ENCODE measurements at places on chromosomes 12 and 14.

DNA sequence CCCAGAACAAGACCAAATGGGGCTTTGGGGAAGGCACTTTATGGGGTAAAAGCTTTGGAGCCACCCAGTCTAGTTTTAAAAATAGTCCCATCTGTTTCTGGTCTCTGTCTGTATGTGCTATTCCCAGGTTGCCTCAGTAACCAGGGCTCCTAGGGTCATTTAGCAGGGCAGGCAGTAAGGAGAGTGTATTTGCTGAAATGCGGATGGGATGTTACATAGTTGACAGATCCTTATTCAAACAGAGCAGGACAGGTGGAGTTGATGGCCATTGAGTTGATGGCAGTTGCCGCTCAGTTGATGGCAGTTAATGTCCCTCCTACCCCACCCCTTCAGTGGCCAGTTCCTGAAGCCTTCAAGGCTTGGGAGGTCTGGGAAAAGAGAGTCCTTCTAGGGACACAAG lies 4.6 kb downstream of the ZC3H10 start:
- H3K4me3 ChIP-seq, result no peak overlapping the region
- H3K4me1 ChIP-seq, result peaks cover 69% of the 10 kb centered on the region
- no peak overlapping the region for H3K27ac ChIP-seq
- peaks cover 17% of the 10 kb centered on the region for H3K36me3 ChIP-seq
- H3K27me3 ChIP-seq, result peaks cover 1% of the 10 kb centered on the region

- H3K4me1 ChIP-seq, result no peaks in the 10 kb centered on the region
- no peak overlapping the region for H3K27ac ChIP-seq
- peaks cover 17% of the 10 kb centered on the region for H3K36me3 ChIP-seq
- H3K4me3 ChIP-seq, result no peak overlapping the region
Measured at GRCh38 chr14:60278350-60278749, 29.3 kb downstream of the PPM1A start.

GRCh38 chr12:94957006-94957405 lies 46.5 kb downstream of the NDUFA12 start:
- no peaks in the 10 kb centered on the region for H3K36me3 ChIP-seq
- no peak for DNase-seq
- peak overlapping the region; percentile 13 for H3K27ac ChIP-seq
- H3K27me3 ChIP-seq, result peaks cover 45% of the 10 kb centered on the region
- H3K4me1 ChIP-seq, result peaks cover 5% of the 10 kb centered on the region

DNA sequence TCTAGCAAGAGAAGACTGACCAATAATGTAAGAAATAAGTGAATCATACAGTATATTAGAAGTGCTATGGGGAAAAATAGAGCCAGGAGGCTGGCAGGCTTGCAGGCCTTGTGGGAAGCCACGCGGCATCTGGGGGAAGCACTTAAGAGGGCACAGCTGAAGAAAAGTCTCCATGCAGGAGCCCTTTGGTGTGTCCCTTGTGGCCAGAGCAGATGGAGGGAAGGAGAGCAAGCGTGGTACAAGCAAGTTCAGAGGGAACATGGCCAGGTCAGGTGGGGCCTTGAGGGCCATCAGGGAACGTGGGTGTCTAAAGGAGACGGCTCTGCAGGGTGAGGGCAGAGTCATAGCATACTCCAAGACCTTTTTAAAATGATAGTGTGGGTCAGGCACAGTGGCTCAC lies 51.7 kb downstream of the LRRC74A start:
- no peaks in the 10 kb centered on the region for H3K36me3 ChIP-seq
- DNase-seq, result no peak
- H3K4me3 ChIP-seq, result no peak overlapping the region
- H3K27me3 ChIP-seq, result peaks cover 31% of the 10 kb centered on the region
- peaks cover under 1% of the 10 kb centered on the region for H3K4me1 ChIP-seq

- H3K36me3 ChIP-seq, result peaks cover 31% of the 10 kb centered on the region
- no peaks in the 10 kb centered on the region for H3K4me1 ChIP-seq
- H3K4me3 ChIP-seq, result no peak overlapping the region
- DNase-seq, result no peak
- H3K27me3 ChIP-seq, result peaks cover 6% of the 10 kb centered on the region
- H3K27ac ChIP-seq, result no peak overlapping the region
Measured at GRCh38 chr14:91755570-91756295, 23.8 kb upstream of the CATSPERB start.

- no peaks in the 10 kb centered on the region for H3K36me3 ChIP-seq
- H3K27me3 ChIP-seq, result no peaks in the 10 kb centered on the region
- H3K27ac ChIP-seq, result no peak overlapping the region
- H3K4me1 ChIP-seq, result no peaks in the 10 kb centered on the region
- DNase-seq, result no peak
Measured at GRCh38 chr12:79566452-79567174, 124.2 kb downstream of the PAWR start.

DNA sequence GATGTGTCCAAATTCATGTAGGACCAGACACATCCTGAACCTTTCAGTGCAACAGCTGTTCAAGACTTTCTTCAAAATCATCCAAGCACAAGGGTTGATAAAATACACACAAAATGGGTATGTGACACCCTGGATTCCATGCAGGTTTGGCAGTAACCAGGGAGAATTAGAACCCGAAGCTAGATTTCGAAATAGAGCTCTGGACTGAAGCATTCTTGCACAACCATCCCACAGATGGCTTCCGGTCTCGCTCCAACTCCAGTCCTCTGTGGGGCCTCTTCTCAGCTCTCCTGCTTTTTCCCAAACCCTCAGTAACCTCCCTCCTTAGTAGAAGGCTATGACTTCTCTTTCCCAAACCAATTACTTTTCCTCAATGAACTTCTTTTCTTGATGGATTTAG lies 171.3 kb downstream of the TTC7B start:
- H3K36me3 ChIP-seq, result no peaks in the 10 kb centered on the region
- no peak for DNase-seq
- H3K4me3 ChIP-seq, result no peak overlapping the region

- no peaks in the 10 kb centered on the region for H3K27me3 ChIP-seq
- no peaks in the 10 kb centered on the region for H3K36me3 ChIP-seq
- peak; percentile 51 for DNase-seq
- H3K4me1 ChIP-seq, result no peaks in the 10 kb centered on the region
- no peak overlapping the region for H3K27ac ChIP-seq
Measured at GRCh38 chr14:47278233-47278842, 397.1 kb downstream of the MDGA2 start.

DNA sequence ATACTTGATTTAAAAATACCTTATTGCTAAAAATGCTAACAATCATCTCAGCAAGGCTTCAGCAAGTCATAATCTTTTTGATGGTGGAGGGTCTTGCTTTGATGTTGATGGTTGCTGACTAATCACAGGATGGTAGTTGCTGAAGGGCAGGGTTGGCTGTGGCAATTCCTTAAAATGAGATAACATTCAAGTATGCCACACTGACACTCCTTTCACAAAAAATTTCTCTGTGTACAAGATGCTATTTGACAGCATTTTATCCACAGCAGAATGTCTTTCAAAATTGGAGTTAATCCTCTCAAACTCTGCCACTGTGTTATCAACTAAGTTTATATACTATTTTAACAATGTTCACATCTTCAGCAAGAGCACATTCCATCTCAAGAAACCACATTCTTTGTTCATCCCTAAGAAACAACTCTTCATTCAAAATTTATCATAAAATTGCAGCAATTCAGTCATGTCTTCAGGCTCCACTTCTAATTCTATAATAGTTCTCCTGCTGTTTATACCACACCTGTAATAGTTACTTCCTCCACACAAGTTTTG lies 16.1 kb downstream of the SCAF11 start:
- H3K4me3 ChIP-seq, result no peak overlapping the region
- no peak overlapping the region for H3K27ac ChIP-seq
- no peaks in the 10 kb centered on the region for H3K27me3 ChIP-seq
- H3K36me3 ChIP-seq, result peaks cover 59% of the 10 kb centered on the region
- DNase-seq, result no peak
- peaks cover 54% of the 10 kb centered on the region for H3K4me1 ChIP-seq

- peaks cover 57% of the 10 kb centered on the region for H3K36me3 ChIP-seq
- peak overlapping the region; percentile 38 for H3K4me3 ChIP-seq
- H3K27ac ChIP-seq, result peak overlapping the region; percentile 88
- no peaks in the 10 kb centered on the region for H3K27me3 ChIP-seq
- peaks cover 92% of the 10 kb centered on the region for H3K4me1 ChIP-seq
Measured at GRCh38 chr12:104485651-104486362, 29.1 kb downstream of the CHST11 start.

- peaks cover 3% of the 10 kb centered on the region for H3K36me3 ChIP-seq
- H3K27me3 ChIP-seq, result peaks cover 10% of the 10 kb centered on the region
- DNase-seq, result no peak
- H3K27ac ChIP-seq, result peak overlapping the region; percentile 50
- H3K4me3 ChIP-seq, result peak overlapping the region; percentile 37
Measured at GRCh38 chr12:64219145-64219544, 3.0 kb downstream of the KICS2 start.

DNA sequence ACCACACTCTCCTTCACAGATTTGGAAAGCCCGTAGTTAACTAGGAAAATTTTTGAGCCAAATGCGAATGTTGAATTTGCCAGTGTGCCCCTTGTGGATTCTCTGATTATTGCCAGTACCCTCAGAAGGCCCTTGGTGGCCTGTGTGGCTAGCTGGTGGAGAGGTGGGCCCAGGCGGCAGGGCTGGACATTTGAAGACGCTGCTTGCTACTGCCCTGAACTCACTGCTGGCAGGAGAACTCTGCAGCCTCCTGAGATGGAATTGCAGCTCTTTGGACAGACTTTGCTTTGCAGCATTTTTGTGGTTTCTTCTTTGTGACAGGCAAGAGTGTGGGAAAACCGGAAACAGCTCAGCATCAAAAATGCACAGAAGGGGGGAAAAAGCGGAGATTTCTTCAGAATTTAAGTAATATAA lies 97.6 kb downstream of the TGFB3 start:
- H3K27ac ChIP-seq, result no peak overlapping the region
- DNase-seq, result no peak
- no peaks in the 10 kb centered on the region for H3K4me1 ChIP-seq
- H3K27me3 ChIP-seq, result no peaks in the 10 kb centered on the region

GRCh38 chr14:103616635-103617300 lies 12.2 kb upstream of the KLC1 start:
- DNase-seq, result no peak
- H3K27me3 ChIP-seq, result peaks cover 40% of the 10 kb centered on the region
- H3K36me3 ChIP-seq, result no peaks in the 10 kb centered on the region
- no peaks in the 10 kb centered on the region for H3K4me1 ChIP-seq

- no peaks in the 10 kb centered on the region for H3K27me3 ChIP-seq
- H3K36me3 ChIP-seq, result peaks cover 49% of the 10 kb centered on the region
- H3K4me3 ChIP-seq, result no peak overlapping the region
Measured at GRCh38 chr14:100348784-100349685, 25.9 kb downstream of the SLC25A47 start.
